ENCODE measurements at places on chromosomes 6 and 20.
A peak's percentile ranks its signal among the peaks of the same experiment; 100 is the strongest.

- DNase-seq = no peak
These were observed 34.8 kb downstream of the WRNIP1 start for GRCh38 chr6:2799936-2800527.

DNA sequence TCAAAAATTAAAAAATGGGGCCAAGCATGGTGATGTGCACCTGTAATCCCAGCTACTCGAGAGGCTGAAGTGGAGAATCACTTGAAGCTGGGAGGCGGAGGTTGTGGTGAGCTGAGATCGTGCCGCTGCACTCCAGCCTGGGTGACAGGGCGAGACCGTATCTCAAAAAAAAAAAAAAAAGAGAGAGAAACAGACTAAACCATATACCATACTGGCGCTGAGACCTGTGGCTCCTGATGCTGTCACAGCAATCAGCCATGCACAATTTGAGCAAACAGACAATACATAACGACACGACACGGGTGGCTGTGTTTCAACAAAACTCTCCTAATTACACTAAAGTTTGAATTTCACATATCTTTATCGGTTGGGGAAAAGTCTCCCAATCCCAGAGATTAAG, 14.9 kb upstream of the CBFA2T2 start:
- no peak for DNase-seq

DNA sequence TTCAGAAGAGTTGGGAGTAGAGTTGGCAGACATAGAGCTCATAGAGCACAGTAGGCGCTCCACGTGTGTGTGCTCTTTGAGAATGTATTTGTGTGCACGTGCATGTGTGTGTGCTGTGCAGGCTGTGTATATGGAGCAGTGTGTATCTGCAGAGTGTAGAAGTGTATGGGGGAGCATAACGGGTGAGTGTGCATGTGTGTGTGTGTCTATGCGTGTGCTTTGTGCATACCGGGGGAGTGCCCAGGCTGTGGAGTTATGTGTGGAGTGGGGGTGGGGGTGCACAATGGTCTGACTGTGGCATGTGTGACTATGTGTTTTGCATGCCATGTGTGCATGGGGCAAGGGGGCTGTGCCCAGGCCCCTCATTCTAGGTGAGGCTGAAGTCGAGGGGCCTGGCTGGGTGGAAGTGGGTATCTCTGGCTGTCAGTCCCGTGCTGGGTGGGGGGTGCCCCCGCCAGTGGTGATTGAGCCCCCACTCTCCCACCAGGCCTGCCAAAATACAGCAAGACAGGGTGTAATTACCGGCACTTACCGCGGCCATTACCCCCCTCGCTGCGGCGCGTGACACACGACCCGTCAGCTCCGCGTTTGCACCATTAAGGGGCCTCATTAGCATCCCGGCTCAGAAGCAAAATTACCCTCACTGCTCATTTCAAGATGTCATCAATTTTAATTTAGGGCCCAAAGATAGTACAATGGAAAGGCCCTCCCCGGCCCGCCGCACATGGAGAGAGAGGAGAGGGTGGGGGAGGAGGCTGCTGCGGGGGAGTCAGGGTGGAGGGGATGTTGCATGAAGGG, 39.1 kb downstream of the MDFI start:
- no peak for DNase-seq

DNA sequence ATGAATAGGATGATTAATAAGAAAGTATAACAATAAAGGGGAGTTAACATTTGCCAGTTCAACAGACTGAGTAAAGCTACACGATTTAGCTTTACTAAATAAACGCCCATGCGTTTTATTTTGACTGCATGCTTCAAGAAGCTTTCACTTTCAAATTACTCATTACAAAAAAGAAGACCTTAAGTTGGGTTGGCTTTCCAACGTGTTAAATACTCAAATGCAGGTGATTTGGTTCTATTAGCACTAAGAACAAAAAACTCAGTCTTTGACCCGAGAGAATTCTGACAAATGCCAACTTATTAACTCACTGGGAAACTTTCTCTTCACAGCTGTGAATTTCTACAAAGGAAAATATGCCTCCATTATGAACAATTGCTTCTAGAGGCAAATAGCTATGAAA, 24.8 kb downstream of the RNF146 start:
- no peak for DNase-seq

- DNase-seq = peak; percentile 55
These were observed 241.0 kb downstream of the DLL1 start for GRCh38 chr6:170049641-170050561.

- DNase-seq = no peak
These were observed 510.7 kb upstream of the SULF2 start for GRCh38 chr20:48295966-48296421.

Measured in right renal cortex interstitium (tissue), 3 donors.